ENCODE measurements at places on chromosomes 12 and 14.

GRCh38 chr12:95838125-95838524 lies 20.6 kb upstream of the SNRPF start:
- no peak for DNase-seq

DNA sequence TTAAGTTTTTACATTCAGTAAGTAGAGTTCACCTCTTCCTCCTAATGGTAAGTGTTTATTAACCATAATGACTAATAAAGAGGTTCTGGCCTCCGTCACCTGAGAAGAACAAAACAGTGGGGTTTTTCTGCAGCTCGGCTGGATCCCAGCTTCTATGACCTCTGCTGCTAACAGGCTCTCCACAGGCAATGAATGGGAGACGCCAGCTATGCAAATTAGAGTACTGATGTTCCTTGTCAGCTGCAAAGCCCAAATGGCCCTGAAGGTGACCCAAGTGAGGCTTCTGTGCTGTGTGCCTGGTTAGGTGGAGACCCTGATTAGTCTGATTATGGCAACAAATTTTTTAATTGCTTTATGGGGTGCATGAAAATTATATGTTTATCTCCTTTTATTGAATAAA lies 218.1 kb downstream of the APAF1 start:
- DNase-seq = no peak

- DNase-seq = no peak
These were observed 71.7 kb upstream of the REP15 start for GRCh38 chr12:27624586-27624985.

DNA sequence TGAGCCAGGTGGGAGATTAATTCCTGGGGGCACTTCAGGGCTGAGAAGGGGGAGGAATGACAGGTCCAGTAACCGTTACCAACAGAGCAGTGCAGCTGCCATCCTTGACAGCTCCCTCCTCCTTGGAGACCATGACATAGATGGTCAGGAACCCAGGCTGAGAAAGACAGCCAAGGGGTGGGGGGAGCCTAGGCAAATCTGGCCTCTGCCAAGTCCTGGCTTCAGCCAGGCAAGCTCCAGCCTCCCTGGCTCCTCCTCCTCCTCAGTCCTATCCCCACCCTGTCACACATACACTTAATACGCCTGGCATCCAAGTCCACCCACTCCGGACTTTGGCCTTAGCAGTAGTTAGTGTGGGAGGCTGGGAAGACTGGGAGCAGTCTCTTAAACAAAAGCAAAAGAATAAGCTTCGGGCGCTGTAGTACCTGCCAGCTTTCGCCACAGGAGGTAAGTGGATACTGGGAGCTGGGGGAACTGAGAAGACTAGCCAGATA lies at the start of gene RDH5:
RDH5 (plus strand) TSS at position 323 of the 494 bp plus-strand sequence. CDS start 792 bp downstream, outside the sequence.
- no peak for DNase-seq

GRCh38 chr12:108511633-108512540 lies 3.2 kb upstream of the FICD start:
- peak; percentile 81 for DNase-seq

DNA sequence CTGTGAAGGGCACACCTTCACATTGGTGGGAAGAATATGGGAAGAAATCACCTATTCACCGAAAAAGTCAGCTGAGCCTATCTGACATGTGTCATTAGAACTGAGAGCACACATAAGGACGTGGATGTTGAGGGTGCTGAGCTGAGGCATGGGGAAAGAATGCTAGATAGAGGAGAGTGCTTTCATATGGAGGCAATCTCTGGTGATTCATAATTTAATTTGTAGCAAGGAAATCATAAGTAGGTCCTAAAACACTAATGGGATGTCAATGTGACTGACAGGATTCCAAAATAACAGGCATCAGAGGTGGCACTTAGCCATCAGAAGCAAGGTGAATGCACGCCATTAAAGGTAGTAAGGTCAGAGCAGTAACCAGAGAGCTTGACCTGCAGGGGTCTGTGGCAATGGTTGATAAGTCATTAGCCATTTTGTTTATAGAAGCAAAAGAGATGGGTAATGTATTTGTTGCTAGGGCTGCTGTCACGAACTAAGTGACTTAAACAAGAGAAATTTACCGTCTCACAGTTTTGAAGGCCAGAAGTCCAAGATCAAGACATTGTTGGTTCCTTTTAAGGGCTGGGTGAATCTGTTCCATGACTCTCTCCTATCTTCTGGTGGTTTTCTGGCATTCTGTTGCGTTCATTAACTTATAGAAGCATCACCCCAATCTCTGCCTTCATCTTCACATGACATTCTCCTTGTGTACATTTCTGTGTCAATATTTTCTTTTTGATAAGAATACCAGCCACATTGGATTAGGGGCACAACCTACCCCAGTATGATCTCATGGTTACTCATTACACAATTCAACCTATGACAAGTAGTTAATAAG lies 69.3 kb downstream of the ANKS1B start:
- DNase-seq = no peak

DNA sequence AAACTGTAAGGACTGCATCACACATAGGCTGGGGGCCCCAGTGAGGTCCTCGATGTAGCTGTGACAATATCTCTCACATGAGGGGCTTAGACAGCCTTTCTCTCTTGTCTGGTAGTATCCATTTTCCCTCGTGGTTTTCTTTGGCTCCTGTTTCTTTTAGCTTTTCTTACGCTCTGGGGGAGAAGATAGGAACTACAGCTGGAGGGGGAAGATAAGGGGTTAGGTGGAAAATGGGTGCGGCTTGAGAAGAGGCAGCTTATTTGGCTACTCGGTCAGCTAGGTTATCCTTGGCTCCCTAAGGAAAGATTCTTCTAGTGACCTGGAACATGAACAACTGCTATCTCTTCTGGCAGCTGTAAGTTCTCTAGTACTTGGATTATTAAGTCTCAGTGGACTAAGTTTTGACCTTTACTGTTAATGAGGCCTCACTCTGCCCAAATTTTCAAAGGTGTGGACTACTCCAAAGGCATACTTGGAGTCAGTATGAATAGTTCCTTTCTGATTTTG lies 28.7 kb upstream of the CPNE8 start:
- no peak for DNase-seq

- no peak for DNase-seq
These were observed 17.8 kb downstream of the GUCY2C start for GRCh38 chr12:14678547-14679150.

- DNase-seq = no peak
These were observed 81.2 kb upstream of the ATP2B1 start for GRCh38 chr12:89789862-89790261.

DNA sequence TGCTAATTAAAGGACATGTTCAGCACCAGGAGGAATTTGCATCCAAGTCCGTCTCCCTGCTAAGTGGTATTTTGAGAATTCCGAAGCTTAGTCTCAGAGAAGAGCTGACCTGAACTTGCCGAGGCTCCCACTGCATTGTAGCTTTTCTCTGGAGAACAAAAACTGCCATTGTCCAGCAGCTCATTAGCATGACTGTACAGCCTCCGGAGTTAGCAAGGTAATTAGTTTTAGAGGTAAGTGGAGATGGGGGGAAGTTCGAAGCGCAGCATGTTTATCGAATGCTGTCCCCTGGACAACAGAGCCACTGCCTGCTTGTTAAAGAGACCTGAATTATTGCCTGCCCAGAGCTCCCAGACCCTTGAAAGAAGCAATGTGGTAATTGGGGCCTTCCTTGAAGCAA lies 160.3 kb upstream of the PELI2 start:
- no peak for DNase-seq

- no peak for DNase-seq
These were observed 1.1 kb upstream of the MYO1A start for GRCh38 chr12:57051011-57051410.

DNA sequence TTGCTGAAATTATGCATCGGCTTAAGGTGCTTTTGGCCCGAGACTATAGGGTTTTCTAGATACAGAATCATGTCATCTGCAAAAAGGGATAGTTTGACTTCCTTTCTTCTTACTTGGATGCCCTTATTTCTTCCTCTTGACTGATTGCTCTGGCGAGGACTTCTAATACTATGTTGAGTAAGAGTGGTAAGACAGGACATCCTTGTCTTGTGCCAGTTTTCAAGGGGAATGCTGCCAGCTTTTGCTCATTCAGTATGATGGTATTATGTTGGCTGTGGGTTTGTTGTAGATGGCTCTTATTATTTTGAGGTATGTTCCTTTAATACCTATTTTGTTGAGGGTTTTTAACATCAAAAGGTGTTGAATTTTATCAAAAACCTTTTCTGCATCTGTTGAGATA lies 8.3 kb downstream of the BMAL2 start:
- no peak for DNase-seq

DNA sequence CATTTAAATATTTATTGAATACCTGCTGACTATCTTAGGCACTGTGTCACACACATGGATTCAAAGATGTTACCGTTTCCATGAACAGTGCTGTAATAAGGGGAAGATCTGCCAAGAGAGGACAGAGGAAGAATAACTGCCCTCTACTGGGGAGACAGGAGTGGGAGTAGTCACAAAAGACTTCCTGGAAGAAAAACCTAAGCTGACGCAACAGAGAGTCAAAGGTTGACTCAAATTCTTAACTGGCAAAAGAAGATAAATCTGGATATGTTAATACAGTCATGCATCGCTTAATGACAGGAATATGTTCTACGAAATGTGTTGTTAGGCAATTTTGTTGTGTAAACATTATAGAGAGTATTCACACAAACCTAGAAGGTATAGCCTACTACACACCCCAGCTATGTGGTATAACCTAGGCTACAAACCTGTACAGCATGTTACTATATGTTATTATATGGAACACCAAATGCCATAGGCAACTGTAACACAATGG lies 51.5 kb downstream of the DCAF5 start:
- DNase-seq = peak; percentile 64

- peak; percentile 23 for DNase-seq
These were observed 69.4 kb downstream of the CD163L1 start for GRCh38 chr12:7374423-7375144.

DNA sequence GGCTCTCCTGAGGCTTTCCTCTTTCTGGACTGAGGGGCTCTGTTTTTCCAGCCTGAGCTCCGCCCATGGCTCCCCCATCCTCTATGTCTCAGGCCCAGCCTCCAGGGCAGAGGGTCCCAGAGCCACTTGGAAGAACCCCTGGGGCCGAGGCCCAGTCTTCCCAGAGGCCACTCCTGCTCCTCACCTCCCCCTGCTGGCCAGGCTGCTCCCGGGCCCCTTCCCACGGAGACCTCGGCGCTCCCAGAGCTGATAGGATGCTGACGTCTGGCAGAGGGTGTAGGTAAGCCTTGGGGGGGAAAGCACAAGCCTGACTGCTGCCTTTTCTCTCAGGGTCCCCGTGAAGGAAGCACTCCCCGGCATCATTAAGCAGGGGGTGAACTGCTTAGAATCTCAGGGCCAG lies 51.4 kb downstream of the ERH start:
- DNase-seq = no peak

- DNase-seq = peak; percentile 36
These were observed 59.7 kb downstream of the DAO start for GRCh38 chr12:108939594-108939993.

DNA sequence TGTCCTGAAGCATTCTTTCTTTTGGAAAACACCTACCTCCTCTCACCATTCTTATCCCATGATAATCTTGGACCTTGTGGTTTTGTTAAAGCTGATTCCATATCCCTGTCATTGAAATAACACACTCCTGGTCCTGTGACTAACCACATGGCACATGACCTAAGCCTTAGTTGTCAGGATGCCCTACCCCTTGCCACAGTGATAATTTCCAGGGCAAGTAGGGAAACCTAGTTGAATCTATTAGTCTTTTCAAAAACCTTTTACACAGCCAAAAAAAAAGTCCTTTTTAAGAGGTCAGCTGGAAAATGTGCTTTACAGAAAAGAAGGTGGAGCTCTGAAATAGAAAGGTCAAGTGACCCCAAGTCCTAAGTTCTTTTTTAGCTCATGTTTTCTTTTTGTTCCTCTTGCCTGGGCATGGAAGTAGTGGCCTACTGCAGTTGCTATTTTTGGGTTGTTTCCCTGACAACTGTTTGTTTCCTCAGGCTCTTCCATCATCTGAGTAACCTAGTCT lies 608.4 kb downstream of the LRFN5 start:
- DNase-seq = no peak

DNA sequence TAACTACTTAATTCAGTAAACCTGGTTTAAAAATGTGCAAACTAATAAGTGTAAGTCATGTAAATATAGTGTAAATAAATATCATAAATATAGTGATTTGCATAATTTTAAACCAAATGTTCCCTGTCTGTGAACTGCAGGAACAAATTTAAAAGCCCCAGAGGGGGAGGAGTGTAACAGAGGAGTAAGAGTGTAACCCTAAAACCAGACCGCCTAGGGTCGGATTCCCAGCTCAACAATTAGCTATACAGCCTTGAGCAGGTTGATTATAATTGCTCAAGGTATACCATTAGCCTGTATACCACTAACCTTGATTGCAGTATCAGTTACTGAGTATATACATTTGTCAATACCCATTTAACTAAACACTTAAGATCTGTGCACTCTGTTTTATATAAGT lies 218.4 kb downstream of the ADAMTS20 start:
- DNase-seq = no peak

- no peak for DNase-seq
These were observed 57.3 kb downstream of the NTN4 start for GRCh38 chr12:95733141-95733825.

GRCh38 chr14:93964820-93965286 lies 11.5 kb downstream of the ASB2 start:
- DNase-seq = no peak

- DNase-seq = no peak
These were observed 6.9 kb upstream of the HOXC11 start for GRCh38 chr12:53966085-53966384.

DNA sequence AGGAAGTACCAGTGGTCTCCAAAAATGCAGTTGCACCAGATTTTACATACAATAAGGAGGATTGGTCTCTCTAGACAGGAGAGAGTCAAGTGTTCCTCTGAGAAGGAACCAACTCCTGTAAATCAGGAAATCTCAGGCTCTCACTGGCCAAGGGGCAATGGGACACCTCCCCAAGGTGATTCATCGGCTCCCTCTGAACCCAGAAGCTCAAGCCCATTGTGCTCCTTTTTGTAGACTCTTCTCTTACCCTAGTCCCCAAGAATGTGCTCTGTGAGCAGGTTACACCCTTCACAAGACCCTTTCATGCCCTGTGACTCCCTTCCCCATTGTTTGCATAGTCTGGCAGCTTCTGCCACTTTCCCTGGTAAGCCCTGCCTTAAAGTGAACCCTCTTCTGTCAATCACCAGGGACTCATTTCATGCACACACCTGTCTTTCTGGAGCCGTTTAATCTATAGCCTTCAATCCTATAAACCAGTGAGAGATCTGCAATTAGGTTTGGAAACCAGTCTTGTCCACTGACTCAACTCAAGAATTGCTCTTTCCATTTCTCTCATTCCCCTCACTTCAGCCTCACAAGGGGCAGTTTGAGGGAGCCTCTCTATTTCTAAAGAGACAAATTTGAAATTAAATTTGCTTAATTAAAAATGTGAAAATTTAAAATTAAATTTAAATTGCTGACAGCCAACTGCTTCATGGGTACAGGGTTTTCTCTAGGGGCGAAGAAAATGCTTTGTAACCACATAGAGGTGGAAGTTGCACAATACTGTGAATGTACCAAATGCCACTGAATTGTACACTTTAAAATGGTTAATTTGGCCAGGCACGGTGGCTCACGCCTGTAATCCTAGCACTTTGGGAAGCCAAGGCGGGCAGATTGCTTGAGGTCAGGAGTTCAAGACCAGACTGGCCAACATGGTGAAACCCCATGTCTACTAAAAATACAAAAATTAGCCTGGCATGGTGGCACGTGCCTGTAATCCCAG lies 38.3 kb upstream of the LTA4H start:
- DNase-seq = peak; percentile 45

GRCh38 chr12:68451261-68452077 lies 119.3 kb upstream of the MDM1 start:
- peak; percentile 88 for DNase-seq

- no peak for DNase-seq
These were observed 13.0 kb upstream of the NELL2 start for GRCh38 chr12:44889162-44889561.

GRCh38 chr14:94132285-94132887 lies 3.0 kb upstream of the IFI27L2 start:
- DNase-seq = peak; percentile 85

- DNase-seq = no peak
These were observed 265.1 kb upstream of the SFSWAP start for GRCh38 chr12:131445795-131446194.

Measured in activated CD4-positive, alpha-beta T cell treated with anti-CD3 and anti-CD28 coated beads, Interleukin-2, Interleukin-6, amounts not matched to agents 100 ng/mL and 50 ng/mL, durations not matched to agents 16 hours and 8 hours (primary cell).